NCI-H748 treated with DMSO at 0.1 percent for 48 hours (cell line): ENCODE measurements at places on chromosomes 3 and 15.

GRCh38 chr3:50299929-50300680 lies 900 bp upstream of the HYAL3 start:
- no peak for DNase-seq

- DNase-seq = no peak
Observed at GRCh38 chr15:25664761-25665160, 198.4 kb downstream of the ATP10A start.

DNA sequence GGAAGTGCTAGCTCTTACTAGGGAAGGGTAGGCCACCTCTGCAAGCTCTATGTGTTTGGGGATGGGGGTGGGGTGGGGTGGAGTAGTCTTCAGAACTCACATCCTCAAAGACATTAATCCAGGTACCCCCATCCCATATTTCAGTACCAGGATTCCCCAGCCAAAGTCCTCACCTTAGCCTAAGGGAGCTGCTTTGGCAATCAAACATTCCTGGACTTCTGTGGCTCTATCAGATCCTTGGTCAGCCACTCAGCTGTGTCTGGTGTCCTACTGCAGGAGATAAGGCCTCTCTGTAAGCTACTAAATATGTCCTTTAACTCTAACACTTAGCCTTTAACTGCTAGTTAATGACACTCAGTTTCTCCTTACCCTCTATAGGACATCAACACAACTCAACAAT lies 26.9 kb downstream of the FAM240A start:
- DNase-seq = no peak

DNA sequence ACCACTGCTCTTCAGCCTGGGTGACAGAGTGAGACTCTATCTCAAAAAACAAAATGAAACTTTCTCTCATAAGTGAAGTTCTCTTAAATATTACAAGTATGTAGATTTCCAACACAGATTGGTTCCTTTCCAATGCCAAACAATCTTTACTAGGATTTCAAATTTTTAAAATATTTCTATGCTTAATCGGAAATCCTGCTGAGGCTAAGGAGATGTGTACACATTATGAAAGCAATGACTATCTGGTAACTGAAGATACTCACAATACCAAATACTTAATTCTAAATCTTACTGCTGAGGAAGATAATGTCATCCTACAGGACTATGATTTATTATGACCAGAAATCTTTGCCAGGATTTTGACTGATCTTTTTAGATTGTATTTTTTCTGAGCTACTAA lies 255.6 kb upstream of the ZNF717 start:
- no peak for DNase-seq

GRCh38 chr3:53103397-53104296 lies 26.6 kb downstream of the RFT1 start:
- DNase-seq = no peak

DNA sequence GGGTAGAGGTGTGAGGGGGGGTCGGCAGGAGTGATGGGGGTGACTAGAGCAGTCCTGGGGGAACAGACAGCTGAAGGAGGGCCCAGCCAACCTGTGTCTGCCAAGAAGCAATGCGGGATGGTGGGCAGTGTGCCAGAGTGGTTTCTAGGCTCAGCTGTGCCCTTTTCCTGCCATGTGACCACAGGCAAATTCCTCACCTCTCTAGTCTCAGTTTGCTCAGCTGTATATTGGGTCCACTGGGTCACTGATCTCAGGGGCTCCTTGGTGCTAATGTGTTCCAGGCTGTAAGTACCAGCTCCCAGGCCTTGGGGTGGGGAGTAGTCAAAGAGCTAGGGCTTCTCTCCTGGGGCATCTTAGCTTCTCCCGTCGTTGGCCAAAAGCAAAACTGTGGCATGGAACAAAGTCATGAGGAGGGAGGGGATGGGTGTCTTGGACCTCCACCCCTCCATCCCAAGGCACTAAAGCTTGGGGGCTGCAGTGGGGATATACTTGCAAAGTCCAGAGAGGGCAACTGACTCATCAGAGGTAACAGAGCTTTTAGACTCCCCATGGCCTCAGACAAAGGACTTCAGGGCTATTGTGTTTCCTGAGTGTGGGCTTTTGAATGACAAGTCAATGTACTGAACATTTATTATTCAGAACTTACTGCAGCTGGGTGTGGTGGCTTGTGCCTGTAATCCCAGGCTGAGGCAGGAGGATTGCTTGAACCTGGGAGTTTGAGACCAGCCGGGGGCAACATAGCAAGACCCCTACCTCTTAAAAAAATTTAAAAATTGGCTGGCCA lies 20.9 kb downstream of the SMAD6 start:
- no peak for DNase-seq

GRCh38 chr3:150508401-150508800 lies 37.9 kb downstream of the SERP1 start:
- no peak for DNase-seq

DNA sequence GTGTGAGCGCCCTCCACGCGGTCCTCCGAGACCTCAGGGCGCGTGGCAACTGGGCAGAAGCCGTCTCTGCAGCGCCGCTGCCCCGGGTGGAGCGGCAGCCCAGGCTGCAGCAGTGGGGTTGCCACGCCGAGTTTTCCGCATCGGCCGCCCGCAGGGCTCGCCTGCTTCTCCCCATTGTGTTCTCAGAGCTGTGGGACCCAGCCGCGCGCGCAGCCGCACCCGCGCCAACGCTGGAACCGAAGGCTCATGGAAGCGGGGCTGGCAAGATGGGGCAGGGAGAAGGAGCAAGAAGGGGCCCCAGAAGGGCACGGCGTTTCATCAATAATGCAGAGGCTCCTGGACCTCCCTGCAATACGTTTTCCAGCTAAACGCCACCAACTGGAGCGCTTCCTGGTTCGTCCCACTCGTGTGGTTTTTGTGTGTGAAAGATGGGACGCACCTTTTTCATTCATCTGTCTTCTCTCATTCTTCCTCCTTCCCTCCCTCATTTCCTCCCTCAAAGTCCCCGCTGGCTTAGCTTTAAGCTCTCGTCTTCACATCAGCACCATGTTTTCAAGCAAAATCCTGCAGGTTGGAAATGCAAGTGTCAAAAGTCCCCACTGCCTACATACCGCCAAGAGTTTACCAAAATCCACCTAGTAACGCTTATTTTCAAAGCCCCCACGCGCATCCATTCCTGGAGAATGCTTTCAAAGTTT lies 1.2 kb downstream of the ROBO1 start:
- DNase-seq = no peak

DNA sequence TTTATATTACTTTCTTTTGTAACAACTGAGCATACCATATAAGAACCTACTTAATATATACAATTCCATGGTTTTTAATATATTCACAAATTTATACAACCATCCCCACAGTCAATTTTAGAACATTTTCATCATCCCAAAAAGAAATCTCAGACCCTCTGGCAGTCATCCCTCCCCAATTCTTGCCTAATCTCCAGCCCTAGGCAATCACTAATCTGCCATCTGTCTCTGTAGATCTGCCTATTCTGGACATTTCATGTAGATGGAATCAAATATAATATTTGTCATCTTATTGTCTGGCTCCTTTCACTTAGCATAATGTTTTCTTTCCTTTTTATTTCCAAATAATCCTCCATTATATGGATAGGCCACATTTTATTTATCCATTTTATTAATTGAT lies 92.5 kb downstream of the LARS2 start:
- DNase-seq = no peak

DNA sequence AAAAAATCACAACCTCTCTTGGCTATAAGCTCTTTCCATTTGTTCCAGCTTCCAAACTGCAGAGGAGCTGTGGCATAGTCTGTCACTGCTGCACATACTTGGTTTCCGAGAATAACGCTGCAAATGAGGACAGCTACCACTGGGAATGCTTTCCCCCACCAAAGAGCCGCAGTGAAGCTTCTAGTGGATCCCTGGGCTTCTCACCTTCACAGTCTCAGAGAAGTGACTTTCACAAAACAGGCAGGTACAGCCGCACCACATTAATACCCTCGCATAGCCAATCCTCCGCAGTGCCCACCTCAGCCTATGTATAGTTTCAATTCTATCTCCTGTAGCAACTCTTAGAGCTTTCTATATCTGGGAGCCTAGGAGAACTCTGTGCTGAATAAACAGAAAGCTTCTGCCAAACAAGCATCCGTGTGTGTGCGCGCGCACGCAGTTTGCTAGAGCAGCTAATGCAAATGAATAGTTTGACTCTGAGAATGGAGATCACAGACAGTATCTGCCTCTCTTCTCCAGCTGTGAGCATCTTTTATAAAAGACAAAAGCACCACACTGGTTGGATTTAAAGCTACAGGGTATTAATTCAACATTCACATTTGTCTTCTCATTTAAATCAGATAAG lies 81.9 kb upstream of the PLXND1 start:
- DNase-seq = peak; percentile 70

GRCh38 chr3:178059119-178059518 lies 477.1 kb upstream of the KCNMB2 start:
- DNase-seq = no peak

DNA sequence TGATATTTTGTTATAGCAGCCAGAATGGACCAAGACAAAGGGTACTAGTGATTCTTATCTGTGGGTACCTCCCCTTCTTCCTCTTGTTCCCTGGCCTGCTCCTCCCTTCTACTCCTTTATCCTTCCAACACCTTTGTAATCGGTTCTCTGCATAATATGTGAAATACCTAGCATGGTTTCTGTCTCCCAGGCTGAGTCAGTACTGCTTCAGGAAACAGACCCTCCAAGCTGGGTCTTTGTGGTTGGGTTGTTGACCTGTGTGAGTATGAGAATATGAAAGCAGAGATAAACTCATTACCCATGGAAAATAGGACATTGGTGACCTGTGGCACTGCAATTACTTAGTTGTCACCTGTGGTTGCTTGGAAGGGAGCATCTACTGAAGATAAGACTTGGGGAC lies 69.3 kb upstream of the KLF13 start:
- DNase-seq = no peak

DNA sequence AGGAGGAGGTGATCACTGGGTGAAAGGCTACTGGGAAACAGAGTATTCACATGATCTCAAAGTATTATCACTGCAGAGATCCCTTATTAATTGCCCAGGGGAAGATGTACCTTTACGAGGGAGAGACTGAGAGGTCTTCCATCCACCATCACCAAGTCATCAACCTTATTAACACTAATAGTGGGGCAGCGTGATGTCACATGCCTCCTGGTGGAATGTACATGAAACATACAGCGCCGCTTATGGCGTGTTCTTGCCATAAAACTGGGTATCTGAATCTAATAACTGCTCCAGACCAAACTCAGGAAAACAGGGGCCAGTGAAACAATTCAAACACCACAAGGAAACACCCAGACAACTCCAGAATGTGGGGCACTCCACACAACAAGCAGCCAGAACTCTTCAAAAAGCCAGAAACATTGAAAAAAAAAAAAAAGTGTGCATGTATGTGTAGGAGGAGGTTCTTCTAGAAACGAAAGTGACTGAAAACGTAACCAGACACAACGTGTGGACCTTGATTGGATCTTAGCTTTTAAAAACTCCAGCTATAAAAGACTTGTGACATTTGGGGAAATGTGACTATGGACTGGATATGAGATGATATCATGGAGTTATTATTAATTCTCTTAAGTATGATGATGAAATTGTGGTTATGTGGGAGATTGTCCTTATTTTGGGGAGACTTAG lies 4.6 kb downstream of the STIMATE start:
- DNase-seq = no peak
